Activated CD8-positive, alpha-beta T cell treated with anti-CD3 and anti-CD28 coated beads, Interleukin-2, amount 10 ng/mL, durations not matched to agents 7 days and 5 days (primary cell): ENCODE measurements at places on chromosomes 5 and 9. TPM values are rescaled to one million over a fixed set of nuclear protein-coding genes. Genes with fewer than 3 reads are reported as not detected.

The PPWD1 gene
- total RNA-seq: 47.7 TPM

The AJM1 gene
- 5.3 TPM for total RNA-seq

The GMCL2 gene
- not detected for total RNA-seq

- H3K27me3 ChIP-seq: no peaks in the 10 kb centered on the region
- H3K4me3 ChIP-seq: no peak overlapping the region
- peaks cover 24% of the 10 kb centered on the region for H3K4me1 ChIP-seq
- no peak overlapping the region for H3K27ac ChIP-seq
Measured at GRCh38 chr5:180820788-180821321, 18.2 kb upstream of the MGAT1 start.

DNA sequence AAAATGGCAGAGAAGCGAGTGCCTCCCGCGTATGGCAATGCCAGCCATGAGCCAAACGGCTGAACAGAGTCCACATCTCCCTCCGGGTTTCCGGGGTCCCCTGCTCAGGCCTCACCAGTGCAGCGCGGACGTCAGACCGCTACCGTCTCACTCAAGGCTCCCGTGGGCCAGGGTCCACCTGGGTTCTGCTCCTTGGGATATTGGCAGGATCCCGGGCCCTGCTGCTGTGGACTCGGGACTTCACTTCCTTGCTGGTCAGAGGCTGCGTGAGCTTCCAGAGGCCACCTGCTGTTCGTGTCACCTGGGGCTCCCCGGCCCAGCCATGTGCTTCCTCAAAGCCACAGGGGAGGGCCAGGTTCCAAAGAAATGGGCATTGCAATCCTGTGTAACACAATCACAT is 38.4 kb upstream of the CLPTM1L start:
- no peak overlapping the region for H3K4me3 ChIP-seq
- DNase-seq: no peak
- peaks cover 21% of the 10 kb centered on the region for H3K4me1 ChIP-seq
- H3K27me3 ChIP-seq: peaks cover 8% of the 10 kb centered on the region
- no peaks in the 10 kb centered on the region for H3K36me3 ChIP-seq

GRCh38 chr9:98580956-98581355 is 127.8 kb downstream of the GABBR2 start:
- DNase-seq: no peak
- no peaks in the 10 kb centered on the region for H3K36me3 ChIP-seq
- H3K27ac ChIP-seq: no peak overlapping the region
- H3K27me3 ChIP-seq: peaks cover 68% of the 10 kb centered on the region
- peaks cover 21% of the 10 kb centered on the region for H3K4me1 ChIP-seq
- no peak overlapping the region for H3K4me3 ChIP-seq
